ENCODE measurements at places on chromosomes 7 and 10. TPM values are rescaled to one million over a fixed set of nuclear protein-coding genes. Genes with fewer than 3 reads are reported as not detected.

- DNase-seq, result peak; percentile 60
These were observed 20.2 kb upstream of the ASL start for GRCh38 chr7:66055321-66055956.

GRCh38 chr10:82887488-82887887 is 1012.5 kb downstream of the NRG3 start:
- no peak for DNase-seq

- DNase-seq, result no peak
These were observed 161.4 kb upstream of the EEPD1 start for GRCh38 chr7:35991511-35992232.

DNA sequence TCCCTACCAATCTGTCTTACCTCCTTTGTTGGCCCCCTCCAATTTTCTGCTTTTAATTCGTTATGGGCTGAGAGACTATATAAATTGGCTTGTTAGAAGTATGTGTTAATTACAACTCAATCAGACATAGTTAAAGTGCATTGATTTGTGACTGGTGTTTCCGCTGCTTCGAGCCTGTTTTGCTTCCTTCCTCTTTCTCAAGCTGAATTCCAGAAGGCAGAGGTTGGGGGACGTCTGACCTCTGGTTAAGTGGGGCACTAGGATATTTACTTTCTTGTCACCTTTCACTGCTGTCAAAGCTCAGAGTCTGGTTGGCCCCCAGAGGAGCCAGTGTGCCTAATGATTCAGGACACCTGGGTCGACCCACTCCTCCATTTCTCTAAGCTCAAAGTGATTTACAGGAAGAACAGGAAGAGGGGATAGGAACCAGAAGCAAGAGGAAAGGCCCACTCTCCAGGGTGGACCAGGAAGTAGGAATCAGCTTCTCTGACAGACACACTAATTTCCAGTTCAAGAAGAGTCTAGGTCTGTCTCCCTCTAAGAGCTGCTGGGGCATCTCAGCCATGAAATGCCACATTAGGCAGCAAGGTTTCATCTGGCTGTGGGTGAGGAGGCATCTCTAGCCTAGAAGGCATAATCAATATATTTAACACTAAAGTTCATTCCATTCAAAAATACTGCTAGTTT is 397.2 kb upstream of the NPVF start:
- DNase-seq, result no peak

- DNase-seq, result no peak
These were observed 695.5 kb downstream of the GRM8 start for GRCh38 chr7:126557271-126557670.

DNA sequence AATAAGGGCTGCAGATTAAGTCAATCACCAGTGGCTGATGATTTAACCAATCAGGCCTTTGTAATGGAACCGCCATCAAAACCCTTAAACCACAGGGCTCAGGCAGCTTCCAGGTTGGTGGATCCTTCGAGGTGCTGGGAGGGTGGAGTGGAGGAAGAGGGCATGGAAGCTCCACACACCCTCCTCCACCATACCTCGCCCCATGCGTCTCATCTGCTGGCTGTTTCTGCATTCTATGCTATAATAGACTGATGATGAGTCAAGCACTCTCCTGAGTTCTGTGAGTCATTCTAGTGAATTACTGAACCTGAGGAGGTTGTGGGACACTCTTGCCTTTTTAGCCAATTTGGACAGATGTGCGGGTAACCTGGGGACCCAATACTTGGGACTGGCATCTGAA is 43.9 kb downstream of the CHST15 start:
- peak; percentile 41 for DNase-seq

- DNase-seq, result peak; percentile 25
These were observed 257.1 kb downstream of the GLI3 start for GRCh38 chr7:41979834-41980307.

GRCh38 chr10:78207216-78207615 is 173.6 kb downstream of the RPS24 start:
- no peak for DNase-seq

- DNase-seq, result no peak
These were observed 15.8 kb downstream of the FZD9 start for GRCh38 chr7:73449422-73449821.

DNA sequence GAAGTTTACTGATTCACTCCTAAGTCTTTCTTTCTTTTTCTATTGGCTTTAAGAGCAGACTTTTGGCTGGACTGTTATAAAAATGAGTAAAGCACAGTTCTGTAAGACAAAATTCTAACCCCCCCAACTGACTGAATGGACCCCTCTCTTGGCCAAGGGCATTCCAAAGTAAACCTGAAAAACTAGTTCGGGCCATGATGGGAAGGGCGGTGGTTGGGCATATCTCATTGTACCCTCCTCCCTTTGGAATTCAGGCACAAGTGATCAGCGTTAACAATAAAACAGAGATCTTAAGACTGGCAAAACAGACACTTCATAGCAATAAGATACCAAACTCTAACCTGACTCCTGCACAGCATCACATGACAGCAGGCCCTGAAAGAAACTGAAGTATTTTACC is 6.1 kb upstream of the KIF20B start:
- DNase-seq, result no peak

Gene CFAP70
- 0.27 TPM for total RNA-seq

Gene GHRHR
- total RNA-seq, result not detected

Gene FLNC
- 492 TPM for total RNA-seq

Gene HBP1
- 42.7 TPM for total RNA-seq

Gene HABP2
- not detected for total RNA-seq

Gene CYP3A4
- not detected for total RNA-seq

Gene MMP21
- not detected for total RNA-seq

Gene TSPAN33
- total RNA-seq, result not detected

Gene TRPV6
- total RNA-seq, result not detected

Gene NEBL
- not detected for total RNA-seq

Measured in HFFc6 (cell line).